ENCODE measurements at places on chromosomes 11 and 22.

GRCh38 chr11:68889948-68890446, 13.6 kb downstream of the MRPL21 start:
- DNase-seq = no peak

- DNase-seq = no peak
Observed at GRCh38 chr11:115286614-115287013, 217.6 kb downstream of the CADM1 start.

DNA sequence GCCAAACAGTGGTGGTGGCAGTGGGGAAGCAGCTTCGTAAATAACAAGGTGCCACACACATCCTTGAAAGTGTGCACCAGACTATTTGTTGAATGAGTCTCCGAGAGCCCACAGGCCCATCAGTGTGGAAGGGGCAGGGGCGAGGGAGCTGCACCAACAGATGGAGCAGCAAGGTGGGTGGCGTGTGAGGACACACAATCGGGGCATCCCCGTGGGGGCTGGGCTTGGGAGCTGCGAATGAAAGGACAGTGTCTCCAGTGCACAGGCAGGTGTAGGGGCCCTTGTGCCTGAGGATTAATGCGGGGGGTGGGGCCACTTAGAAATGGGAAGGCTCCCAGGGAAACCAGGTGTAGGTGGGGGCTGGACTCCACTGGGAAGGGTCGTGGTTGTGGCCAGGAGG, 2.8 kb downstream of the NRXN2 start:
- no peak for DNase-seq

GRCh38 chr11:27882066-27882697, 181.9 kb upstream of the BDNF start:
- no peak for DNase-seq

GRCh38 chr22:42608823-42609361, 5.8 kb downstream of the POLDIP3 start:
- peak; percentile 55 for DNase-seq
